ENCODE measurements at places on chromosomes 11 and 22.

DNA sequence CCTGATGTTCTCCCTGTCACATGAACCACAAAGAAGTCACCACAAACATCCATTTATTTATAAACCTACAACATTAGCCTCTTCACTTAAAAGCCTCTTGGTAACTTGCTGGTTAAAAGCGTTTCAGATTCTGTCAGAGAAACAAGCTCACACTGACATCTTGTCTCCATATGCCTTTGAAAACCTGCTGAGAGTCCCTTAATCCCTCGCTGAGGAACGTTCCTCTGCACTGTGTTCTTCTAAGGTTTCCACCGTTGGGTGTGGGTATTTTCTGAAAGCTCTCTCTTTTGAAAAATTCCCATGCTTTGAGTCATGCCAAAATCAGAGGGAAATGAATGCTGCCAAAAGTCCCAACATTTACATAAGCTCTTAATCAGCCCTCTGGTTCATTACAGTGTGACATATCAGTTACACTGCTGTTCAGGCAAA lies 149.8 kb downstream of the CCDC34 start:
- ATAC-seq: peak; percentile 72

DNA sequence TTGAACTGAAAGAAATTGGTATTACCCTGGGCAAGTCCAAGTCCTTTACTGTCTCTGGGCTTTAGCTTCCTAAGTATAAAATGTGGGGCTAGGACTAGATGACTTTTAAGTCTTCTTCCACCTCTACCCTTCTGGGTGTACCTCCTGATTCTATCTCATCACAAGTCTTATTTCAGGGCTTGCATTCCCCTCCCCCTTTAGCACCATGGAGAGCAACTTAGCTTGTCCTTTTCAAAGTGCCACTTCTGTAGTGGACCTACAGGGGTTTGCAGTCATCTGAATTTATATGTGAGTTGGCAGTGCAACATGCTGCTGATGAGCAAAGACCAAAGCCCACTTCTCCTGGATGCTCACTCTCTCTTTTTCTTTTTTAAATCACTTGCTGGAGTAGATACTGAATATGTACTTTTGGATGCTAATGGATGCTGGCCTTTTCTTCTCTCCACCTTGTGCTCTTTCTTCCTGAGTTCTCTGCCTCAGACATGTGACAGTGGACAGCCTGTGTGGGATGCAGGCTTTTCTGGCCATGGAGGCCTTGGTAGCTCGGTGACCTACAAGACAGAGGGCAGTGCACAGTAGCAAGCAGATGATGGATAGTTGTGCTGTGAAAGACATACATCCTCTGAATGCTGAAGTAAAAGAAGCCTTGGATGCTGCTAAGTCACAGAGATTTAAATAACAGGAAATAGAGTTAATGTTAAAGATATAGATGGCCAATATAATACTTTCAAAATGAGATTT lies 185.0 kb downstream of the NELL1 start:
- no peak for ATAC-seq

- no peak for ATAC-seq
Measured at GRCh38 chr22:47152938-47153337, 390.5 kb downstream of the TBC1D22A start.

DNA sequence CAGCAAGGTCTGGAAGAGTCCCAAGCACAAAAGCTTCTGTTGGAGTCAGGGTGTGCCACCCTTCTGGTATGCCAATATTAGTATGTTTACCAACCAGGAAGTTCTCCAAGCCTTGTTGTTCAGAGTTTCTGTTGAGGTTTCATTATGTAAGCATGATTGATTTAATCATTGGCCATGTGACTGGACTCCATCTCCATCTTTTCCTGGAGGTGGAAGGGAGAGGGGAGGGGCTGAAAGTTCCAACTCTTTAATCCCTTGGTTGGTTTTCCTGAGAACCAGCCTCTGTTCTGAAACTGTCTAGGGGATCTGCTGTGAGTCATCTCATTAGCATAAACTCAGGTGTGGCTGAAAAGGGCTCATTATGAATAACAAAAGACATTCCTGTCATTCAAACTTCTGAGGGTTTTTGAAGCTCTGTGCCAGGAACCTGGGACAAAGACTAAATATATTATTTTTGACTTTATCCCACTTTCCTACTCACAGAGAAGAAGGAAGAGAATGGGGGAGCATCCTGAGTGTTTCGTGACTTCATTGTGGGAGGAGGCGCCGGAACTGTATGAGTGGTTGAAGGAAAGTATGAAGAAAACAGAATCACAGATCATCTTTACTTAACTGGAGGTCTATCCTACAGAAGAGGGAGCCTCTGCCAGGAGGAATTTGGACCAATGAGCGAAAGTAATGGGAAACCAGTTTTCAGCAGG lies 138.2 kb downstream of the NECTIN1 start:
- no peak for ATAC-seq

All from SK-N-SH treated with all-trans-retinoic acid at 6 μM for 48 hours (cell line).